ENCODE measurements at places on chromosomes 7 and 10.
A peak's percentile ranks its signal among the peaks of the same experiment; 100 is the strongest.

DNA sequence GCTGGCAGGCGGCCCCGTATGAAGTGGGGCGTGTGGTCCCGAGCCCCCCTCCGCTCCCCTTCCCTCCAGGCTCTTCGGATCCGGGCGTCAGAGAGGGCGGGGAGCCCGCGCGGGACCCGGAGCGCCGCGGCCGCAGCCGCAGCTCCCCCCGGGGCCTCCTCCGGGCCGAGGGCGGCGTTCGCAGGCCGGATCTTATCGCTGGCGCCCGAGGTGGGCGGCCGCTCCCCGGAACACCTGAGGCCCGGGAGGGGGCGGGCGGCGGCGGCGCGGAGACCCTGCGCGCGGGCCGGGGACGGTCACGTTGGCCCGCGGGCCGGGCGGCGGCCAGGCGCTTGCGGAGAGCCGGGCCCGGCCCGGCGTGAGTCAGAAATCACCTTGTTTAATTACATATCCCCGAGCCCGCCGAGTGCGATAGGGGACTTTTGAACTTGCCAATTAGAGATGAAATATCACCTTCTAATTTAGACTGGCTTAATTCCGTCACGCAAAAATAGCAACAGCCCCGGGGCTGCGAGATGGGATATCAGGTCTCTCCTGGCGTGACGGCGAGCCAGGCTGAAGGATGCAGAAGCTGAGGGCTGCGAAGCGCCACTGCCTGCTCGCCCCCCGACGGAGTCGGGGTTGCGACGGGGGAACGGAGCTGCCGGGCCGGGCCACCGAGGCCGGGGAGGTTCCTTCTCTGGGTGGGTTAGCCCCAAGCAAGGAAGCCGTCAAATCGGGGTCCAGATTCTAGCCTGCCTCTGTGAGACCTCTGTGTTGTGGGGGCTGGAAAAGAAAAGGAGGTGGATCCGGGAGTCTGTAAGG is 43.4 kb downstream of the LDB3 start:
- peak; percentile 44 for DNase-seq

DNA sequence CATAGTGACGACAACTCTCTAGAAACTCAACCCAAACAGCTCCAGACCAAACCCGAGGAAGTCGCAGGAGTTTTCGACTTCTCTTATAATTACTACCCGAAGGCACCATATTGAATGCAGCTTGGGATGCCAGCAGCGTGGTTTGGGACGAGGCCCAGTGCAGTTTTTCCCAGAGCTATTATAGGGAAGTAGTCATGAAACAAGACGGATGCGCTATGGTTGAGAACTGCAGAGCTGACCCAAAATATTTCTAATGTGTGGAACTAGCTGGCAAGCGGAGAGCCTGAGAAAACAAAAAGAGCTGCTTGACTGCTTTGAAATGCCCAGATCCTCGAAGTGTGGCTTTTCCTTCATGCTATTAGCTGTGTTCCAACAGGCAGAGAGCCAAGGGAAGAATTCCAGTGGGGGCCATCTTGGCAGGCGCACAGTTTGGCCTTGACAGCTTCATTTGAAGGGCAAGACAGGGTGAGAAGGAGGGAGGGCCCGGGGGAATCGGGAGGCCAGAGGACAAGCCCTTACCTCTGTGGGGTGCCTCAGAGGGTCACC is 122.7 kb downstream of the CUL2 start:
- DNase-seq = peak; percentile 93

DNA sequence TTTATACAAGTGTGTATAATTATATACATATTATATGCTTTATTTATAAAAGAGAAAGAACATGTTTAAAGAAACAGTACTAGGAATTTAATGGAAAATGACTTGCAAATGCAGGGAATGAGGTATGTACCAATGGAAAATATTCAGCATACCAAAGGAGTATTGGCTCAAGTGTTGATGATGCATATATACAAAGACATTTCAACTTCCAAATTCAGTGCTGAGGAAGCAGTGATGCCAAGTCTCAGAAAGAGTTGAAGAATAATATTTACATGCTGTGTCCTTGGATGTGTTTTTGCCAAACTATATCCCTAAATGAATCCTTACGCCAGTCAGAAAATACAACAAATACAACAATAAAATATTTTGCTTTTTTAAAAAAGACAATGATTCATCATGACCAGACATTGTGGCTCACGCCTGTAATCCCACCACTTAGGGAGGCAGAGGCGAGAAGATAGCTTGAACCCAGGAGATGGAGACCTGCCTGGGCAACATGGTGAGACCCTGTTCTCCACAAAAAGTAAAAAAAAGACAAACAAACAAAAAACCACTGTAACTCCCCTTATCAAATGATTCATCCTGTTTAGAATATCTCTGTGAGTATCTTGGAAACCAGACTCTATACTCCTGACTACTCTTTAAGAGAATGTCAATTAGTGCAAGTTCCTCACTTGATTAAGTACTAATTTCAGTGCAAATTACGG is 157.2 kb downstream of the CHRM2 start:
- DNase-seq = peak; percentile 85

GRCh38 chr10:103969857-103970627 is 3.1 kb downstream of the SLK start:
- DNase-seq = no peak

DNA sequence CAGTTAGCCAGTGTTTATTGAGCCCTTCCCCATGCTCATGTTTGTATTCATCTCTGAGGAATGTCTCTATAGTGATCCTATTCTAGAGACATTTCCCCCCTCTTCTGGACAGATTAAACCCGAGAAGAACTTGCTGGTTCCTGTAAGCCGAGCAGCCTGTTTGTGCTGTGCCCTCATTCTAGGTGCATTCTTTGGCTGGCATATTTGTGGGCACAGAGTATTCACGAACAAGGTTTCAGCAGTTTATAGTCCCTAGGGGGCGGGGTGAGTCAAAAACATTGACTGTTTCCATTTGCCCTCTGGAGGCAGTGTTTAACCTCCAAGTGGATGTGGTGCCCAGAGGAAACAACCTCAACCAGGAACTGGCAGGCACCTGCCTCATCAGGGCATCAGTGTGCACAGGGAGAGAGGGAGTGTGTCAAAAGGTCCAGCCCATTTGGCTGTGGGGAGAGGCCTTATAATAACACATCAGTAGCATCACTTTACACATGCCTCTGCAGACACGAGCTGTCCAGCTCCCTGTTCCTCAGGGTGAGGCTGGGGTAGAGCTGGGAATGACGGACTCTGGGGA is 273.3 kb upstream of the LRGUK start:
- DNase-seq = peak; percentile 95

DNA sequence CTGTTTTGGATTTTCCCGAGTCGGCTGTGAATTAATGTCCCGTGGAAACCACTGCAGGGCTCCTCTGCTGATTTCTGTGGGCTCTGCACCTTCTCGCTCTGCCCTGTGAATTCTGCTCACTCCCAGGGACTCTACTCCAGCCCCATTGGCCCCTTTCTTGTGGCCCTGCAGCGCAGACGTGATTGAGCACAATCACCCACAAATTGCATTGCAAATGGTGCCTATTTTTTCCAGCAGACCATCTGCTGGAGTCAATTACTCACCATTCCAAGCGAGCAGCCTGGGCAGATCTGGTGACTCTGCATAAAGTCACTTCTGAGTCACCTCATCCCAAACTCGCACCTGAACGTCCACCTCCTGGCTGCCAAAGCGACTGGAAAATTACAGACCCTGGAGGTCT is 235.8 kb downstream of the PAXIP1 start:
- no peak for DNase-seq

DNA sequence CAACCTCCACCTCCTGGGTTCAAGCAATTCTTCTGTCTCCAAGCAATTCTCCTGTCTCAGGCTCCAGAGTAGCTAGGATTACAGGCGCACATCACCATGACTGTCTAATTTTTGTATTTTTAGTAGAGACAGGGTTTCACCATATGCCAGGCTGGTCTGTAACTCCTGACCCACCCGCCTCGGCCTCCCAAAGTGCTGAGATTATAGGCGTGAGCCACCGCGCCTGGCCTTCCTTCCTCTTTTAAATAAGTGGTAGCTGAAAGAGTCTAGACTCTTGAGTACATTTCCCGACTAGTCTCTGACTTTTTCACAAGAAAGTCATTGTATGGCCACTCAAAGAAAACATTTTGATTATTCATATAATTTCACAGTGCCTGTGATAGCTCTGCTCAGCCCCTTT is 636.2 kb upstream of the ANKRD30A start:
- DNase-seq = no peak

- DNase-seq = no peak
Observed at GRCh38 chr10:82821043-82821442, 946.0 kb downstream of the NRG3 start.

DNA sequence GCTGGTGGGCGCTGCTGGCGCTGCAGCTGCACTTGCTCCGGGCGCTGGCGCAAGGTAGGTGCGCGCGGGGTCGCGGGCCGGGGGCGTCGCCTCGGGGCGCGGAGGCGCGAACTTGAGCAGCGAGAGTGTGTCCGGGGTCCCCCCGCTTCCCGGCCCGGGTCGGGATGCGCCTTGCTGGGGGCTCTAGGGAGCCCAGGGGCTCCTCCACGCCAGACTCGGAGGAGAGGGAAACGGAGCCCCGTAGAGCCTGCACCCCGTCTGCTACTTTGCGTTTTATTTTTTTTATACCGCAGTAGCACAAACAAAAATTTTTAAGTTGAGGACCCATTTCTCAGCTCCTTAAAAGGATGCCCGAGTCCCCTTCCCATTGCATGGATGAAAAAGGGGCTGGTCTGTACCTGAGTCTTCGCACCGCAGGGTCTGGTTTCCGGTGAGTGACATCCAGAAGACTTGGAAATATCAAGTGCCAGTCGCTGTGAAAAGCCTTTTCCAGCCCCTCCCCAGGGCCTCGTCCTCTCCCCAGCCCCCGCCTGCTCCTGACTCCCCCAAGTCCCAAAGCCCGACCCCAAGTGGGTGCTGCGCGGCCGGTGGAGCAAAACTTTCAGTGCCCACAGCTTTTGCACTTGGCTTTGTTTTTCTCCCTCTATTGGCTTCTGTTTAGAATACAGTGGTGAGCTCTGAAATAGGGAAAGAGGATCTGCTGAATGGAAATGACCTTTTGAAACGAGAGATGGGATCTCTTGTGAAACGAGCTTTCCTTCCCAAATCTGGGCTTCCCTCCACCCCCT is 973 bp downstream of the SDK1 start:
- DNase-seq = peak; percentile 32
